ENCODE measurements at places on chromosomes 7 and 10.

DNA sequence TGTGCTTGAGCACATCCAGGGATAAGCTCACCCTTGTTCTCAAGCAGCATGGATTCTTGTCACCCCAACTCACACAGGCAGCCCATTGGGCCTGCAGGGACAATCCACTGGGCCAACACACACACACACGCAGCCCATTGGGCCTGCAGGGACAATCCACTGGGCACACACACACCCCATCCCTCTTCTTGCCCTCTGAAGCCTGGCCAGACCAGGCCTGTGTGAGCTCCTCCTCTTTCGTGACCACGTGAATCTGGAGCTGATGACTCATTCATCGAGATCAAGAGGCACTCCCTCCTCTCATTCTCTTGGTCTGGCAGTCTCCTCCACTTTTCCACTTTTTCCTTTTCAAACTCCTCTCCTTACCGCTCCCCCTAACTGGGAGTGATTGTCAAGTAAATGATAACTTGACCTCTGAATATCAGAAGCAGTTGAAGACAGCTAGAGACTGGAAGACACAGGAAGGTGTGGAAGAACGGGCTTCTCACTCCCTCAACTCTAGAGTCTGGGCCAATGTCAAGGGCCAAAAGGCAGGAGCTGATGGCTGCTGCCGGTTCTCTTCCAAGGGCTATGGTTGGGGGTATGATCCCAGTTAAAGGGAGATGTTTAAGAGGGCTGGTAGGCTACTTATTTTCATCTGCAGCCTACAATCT is 89.7 kb downstream of the HIPK2 start:
- DNase-seq, result no peak

DNA sequence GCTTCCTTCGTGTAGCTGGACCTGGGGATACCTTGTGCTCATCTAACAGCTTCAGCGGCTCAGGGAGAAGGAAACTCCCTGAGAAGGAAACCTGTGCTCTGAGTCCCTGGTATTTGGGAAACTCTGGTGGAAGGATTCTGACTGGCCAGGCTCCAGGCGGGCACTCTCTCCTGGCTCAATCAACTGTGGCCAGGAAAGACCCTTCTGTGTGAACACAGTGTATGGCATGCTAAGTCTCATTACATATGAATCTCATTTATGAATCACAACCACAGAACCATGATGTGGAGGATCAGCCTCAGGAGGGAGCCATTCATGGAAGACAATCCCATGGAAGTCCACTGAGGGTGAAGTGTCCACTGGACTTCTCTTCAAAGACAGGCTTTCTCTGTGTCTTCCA is 20.9 kb downstream of the NPS start:
- DNase-seq, result no peak

GRCh38 chr10:87705339-87705738 is 45.7 kb downstream of the PAPSS2 start:
- DNase-seq, result no peak

DNA sequence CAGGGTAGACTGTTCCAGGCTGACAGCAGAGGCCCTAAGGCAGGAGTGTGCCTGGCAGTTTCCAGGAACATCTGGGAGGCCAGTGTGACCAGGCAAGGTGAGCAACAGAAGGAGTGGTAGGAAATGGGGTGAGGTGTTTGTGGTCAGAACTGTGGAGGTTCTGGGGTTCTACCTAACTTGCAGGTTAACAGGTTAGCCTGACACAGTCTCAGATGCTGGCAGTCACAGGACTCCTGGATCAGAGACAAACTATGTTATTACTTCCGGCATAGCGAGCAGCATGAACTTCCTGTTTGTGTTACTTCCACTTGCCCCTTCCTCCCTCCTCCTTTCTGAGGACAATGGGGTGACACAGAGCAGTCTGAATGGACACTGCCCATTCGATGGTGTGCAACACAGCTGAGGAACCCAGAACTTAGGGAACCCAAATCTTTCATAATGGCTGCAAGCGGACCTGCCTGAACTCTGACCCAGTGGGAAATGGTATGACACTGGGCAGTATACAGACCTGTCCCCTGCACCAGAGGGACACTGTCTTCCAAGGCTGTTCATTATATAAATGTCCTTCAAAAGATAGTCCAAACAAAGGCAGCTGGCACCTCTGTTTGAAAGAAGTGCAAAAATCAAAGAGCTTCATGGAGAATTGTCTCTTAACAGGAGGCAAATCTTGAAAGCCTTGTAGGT is 3.9 kb upstream of the SAR1A start:
- DNase-seq, result no peak

DNA sequence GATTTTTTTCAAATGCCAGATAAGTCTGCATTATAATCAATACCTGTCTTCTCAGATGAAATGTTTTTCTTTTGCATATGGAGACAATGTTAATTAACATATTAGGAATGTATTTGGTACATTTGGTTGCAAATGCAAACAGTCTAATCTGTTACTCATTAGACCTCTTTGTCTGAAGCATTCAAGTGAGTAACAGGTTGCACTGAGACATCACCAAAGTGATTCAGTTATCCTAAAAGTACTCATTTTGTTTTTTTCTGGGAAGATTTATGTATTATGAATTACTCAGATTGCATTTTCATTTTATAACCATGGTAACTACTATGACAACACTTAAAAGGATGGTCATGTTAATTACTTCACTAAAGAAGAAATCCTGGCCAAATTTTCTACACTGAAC is 513.6 kb downstream of the HTR7 start:
- no peak for DNase-seq

DNA sequence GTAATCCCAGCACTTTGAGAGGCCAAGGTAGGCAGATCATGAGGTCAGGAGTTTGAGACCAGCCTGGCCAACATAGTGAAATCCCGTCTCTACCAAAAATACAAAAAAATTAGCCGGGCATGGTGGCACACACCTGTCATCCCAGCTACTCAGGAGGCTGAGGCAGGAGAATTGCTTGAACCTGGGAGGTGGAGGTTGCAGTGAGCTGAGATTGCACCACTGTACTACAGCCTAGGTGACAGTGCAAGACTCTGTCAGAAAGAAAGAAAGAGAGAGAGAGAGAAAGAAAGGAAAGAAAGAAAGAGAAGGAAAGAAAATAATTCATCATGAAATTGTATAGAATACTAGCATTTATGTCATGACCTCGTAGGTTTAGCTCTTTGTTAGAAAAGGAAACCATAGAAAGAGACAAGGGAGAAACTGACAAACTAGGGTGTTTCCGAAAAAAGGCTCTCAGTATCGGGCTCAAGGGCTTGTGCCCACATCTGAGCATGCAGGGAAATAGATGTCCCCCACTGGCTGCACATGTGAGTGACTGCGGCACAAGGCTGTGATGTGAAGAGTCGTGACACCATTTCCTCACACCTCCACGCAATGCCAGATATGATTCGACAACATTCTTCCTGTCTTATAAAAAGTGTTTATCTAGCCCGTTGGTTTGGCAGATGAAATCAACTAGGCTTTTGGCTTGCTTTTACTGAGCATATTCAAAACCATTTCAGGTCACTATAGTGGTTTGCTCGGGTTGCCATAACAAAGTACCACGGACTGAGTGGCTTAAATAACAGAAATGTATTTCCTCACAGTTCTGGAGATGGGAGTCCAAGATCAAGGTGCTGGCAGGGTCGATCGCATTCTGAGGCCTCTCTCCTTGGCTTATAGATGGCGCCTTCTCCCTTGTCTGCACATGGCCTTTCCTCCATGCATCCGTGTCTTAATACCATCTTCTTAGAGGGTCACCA is 2.0 kb downstream of the SRGN start:
- DNase-seq, result no peak

GRCh38 chr10:19628767-19629560 is 187.3 kb upstream of the PLXDC2 start:
- no peak for DNase-seq

- DNase-seq, result no peak
These were observed 33.4 kb downstream of the ZC3HAV1 start for GRCh38 chr7:139075871-139076686.

- DNase-seq, result no peak
These were observed 33.1 kb upstream of the MBL2 start for GRCh38 chr10:52805414-52806285.

DNA sequence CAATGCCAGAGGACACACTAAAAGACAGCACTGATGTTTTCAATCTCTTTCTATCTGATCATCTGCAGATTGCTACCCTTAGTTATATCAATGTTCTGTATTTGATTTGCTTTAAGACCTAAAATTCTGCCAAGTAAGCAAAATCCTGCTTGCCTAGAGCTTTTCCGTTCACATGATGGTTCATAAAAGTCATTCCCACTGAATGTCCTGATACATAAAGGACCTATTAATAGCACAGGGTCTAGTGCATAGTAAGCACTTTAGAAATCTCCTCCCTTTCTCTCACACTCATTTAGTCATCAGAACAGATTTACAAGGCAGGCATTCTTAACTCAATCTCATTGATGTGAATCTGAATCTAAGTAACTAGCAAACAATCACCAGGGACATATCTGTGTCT is 68.8 kb downstream of the PCGF5 start:
- DNase-seq, result no peak

DNA sequence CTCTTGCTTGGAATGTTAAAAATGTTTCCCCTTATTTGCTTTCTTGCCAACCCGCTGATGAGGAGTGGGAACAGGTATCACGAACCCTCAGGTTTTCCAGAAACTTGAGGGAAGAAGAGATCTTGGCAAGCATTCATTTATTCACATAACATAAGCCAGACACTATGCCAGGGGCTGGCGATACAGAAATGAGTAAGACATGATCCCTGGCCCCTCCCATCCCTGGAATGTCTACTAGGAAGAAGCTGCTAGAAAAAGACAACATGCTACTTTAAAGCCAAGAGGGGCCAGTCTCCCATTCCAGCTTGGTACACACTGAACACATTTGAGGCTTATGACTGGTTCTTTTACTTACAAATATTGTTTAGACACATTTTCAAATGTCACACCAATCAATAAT is 26.4 kb downstream of the SLC35B4 start:
- DNase-seq, result no peak

DNA sequence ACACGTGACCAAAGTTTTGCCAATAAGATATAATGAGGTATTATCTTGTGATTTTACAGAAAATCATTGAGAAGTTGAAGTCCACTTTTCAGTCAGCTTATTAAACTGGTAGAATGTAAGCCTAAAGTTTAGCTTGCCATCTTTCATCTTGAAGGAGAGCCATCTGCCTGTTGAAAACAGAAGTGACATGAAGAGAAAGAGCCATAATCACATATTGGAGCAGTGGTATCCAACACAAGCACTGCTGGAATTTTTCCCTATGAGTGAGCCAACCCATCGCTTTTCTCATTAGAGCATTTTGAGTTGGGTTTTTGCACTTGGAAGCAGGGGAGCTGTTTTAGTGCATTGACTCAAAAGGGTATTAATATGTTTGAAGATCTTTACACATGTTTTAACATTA is 117.6 kb upstream of the FERD3L start:
- DNase-seq, result no peak

DNA sequence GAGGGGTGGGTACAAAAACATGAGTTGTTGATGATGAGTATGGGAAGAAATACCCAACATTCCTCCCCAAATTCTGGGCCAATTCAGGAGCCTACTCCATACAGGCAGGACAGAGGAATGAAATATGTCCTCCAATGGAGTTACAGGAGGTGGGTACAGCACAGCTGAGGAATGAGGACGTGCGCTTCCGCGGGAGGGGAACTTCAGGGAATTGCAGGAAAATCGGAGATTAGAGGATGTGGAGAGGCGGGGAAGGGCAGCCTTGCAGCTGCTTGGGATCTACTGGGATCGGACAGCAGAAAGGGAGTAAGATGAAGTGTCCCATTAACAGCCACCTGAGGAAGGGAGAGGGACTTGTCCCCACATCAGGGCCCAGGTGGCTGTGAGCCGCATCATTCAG is 50.2 kb downstream of the PDIA4 start:
- no peak for DNase-seq

GRCh38 chr7:47088329-47089067 is 493.4 kb downstream of the TNS3 start:
- peak; percentile 25 for DNase-seq

- no peak for DNase-seq
These were observed 88.4 kb downstream of the DNAJB6 start for GRCh38 chr7:157425137-157425731.

GRCh38 chr7:135420786-135421185 is 89.1 kb downstream of the CNOT4 start:
- no peak for DNase-seq

DNA sequence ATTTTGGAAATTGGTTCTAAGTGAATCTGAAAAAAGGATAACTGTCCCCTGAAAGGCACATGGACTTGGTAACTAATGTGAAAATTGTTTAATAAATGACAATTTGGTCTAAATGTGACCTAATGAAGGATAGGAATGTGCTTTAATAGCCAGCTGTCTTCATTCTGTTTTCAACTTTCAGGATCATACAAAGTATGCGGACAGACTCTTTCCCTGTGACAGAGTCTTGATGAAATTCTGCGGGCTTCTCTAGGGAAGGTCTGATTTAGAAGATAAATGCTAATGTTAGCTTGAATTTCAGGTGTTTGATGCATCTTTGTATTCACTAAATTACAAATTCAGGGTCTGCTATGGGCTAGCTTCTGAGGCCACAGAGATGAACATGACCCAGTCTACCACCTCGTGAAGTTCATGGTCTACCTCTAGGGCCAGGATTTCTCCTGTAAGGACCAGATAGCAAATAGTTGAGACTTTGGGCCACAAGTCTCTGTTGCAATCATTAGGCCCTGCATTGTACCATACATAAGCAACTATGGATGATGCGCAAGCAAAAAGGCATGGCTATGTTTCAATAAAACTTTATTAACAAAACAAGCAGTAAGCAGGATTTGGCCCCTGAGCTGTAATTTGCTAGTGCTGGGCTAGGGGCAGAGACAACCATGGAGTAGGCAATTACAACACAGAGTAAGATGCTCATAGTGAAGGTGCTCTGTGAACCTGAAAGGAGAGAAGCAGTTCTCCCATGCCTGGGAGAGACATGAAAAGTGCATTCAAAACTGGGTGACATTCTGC is 368.6 kb downstream of the INHBA start:
- no peak for DNase-seq

DNA sequence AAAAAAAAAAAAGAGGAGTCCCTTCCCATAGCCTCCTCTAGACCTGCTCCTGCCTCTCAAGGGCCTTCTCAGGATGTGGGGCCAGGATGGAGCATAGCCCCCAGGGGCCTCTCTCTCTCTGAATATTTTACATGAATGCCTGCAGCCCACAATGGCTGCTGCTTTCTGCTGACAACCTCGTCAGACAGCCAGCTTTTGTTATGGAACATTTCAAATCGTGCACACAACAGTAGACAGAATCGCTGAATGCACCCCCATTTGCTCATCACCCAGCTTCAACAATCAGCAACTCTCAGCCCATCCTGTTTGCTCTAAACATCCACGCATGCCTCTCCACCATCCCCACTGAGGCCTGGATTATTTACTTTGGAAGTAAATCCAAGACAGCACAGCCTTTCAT is 5.4 kb downstream of the PLAC9 start:
- DNase-seq, result no peak

DNA sequence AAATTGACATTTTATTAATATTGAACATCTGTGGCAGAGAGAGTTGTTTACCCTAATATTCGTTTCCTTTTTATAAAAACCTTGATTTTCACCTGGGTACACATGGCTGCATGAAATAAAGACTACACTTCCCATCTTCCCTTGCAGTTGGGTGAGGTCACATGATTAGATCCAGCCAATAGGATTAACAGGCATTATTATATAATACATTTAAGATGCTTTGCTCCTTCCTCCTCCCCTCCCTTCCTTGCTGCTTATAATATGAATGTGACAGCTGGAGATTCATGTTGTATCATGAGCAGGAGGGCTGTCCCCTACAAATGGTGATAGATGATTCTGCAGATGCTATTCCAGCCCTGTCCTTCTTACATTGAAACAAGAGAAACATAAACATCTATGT is 146.6 kb downstream of the SH2D4B start:
- no peak for DNase-seq

GRCh38 chr10:102408131-102408727 is 10.4 kb downstream of the PSD start:
- DNase-seq, result no peak
